Neural progenitor cell (in vitro differentiated cells): ENCODE measurements at places on chromosomes 11 and 22. TPM values are rescaled to one million over a fixed set of nuclear protein-coding genes. Genes with fewer than 3 reads are reported as not detected.

Gene ZPR1
- total RNA-seq, result 38.5 and 48.2 TPM in 2 replicates

- no peaks in the 10 kb centered on the region for H3K27me3 ChIP-seq
- H3K36me3 ChIP-seq, result no peaks in the 10 kb centered on the region
- peak; percentile 92 for DNase-seq
- peak overlapping the region; percentile 84 for H3K27ac ChIP-seq
- peak overlapping the region; percentile 15 for H3K4me3 ChIP-seq
- H3K4me1 ChIP-seq, result peaks cover 59% of the 10 kb centered on the region
Observed at GRCh38 chr11:35548925-35549561, 23.6 kb upstream of the PAMR1 start.

DNA sequence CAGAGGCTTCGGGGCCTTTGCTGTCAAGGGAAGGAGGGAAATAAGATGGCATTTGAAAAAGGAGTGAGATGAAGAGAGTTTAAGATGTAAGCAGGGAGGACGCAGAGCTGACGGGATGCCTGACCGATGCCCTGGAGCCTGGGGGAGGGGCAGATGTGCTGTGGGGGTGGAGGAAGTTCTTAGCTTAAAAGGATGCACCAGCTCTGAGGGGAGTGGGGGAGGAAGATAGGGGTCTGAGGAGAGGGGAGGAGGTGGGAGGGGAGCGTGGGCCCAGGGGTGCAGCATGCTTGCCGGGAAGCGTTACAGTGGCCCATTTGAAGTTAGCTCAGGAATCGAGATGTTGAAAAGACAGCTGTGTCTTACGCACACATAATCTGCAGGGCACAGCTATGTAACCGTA is 56.3 kb downstream of the RPS6KA4 start:
- peak; percentile 30 for DNase-seq
- H3K27ac ChIP-seq, result no peak overlapping the region
- H3K36me3 ChIP-seq, result no peaks in the 10 kb centered on the region
- H3K4me1 ChIP-seq, result peaks cover 10% of the 10 kb centered on the region
- no peaks in the 10 kb centered on the region for H3K27me3 ChIP-seq
- no peak overlapping the region for H3K4me3 ChIP-seq

GRCh38 chr11:125176866-125177265 is 12.3 kb downstream of the PKNOX2 start:
- H3K36me3 ChIP-seq, result no peaks in the 10 kb centered on the region
- no peaks in the 10 kb centered on the region for H3K27me3 ChIP-seq
- peaks cover 37% of the 10 kb centered on the region for H3K4me1 ChIP-seq
- no peak for DNase-seq
- H3K4me3 ChIP-seq, result no peak overlapping the region
- no peak overlapping the region for H3K27ac ChIP-seq
